Stimulated activated CD4-positive, alpha-beta T cell treated with anti-CD3 and anti-CD28 coated beads, Interleukin-4, amount 100 ng/mL, for 4 hours (primary cell): ENCODE measurements at places on chromosomes 1 and 21.

GRCh38 chr1:219317762-219318353, 144.2 kb downstream of the LYPLAL1 start:
- no peak for DNase-seq

DNA sequence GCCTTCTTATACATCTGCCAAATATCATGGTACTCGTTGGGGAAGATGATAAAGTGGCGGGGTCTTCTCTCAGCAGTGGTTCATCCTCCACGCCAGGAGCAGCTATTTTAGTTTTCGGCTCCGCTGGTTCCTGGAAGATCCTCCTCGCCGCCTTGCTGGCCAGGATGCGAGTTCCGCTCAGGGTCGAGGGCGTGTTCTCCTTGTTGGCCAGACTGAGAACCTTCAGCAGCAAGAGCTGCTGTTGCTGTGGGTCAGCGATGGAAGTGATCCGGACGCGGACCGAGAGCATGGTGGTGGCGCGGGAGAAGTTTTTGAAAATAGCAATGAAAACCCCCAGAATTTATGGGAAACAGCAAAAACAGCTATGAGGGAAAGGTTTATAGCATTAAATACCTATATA, 11.4 kb upstream of the CFAP126 start:
- DNase-seq: no peak

GRCh38 chr1:44154049-44154448, 12.6 kb upstream of the KLF18 start:
- DNase-seq: no peak

DNA sequence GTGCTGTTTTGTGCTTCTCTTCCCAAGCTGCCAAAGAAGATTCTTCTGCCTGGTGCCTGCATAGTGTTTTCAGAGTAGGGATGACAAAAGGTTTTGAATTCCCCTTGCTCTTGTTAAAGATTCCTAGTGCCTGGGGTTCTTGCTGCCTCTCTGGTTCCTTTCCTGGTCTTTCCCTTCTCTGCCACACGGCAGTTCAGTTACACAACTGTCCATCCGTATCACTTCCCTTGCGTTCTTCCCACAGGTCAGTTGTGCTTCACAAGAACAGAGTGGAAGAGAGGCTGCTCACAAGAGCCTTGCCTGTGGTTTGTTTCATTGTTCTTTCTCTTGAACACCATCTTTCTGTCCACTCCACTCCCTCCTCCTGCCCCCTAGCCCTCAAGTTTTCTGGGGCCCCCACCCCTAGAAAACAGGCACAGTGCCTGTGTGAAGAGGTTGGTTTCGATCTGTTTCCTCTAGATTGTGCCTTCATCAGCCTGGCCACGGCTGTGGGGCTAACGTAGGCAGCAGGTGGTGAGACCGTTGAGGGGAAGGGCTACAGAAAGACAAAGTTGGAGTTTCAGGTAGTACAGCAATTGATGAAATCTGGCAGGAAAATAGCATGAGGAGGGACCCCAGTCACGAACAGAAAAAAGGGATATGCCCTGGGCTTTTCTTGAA, 5.8 kb downstream of the VASH2 start:
- no peak for DNase-seq

- no peak for DNase-seq
Measured at GRCh38 chr1:169196581-169196980, 90.1 kb downstream of the ATP1B1 start.

DNA sequence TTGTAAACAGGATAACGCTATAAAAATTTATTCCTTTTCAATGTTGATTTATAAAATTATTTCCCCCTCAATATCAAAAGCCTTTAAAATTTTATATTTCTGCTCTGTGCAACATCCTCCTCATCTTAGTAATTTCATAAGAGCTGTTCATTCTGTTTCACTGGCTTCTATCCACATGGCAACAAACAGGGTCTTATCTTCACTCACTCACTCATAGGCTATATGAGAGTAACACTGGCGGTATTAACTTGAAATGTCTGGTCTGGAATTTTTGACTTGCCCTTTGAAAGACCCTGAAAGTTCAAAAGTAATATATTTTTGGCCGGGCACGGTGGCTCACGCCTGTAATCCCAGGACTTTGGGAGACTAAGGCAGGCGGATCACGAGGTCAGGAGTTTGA, 77.4 kb upstream of the KRTAP11-1 start:
- no peak for DNase-seq

GRCh38 chr1:35657851-35658250, 16.5 kb upstream of the PSMB2 start:
- DNase-seq: no peak

DNA sequence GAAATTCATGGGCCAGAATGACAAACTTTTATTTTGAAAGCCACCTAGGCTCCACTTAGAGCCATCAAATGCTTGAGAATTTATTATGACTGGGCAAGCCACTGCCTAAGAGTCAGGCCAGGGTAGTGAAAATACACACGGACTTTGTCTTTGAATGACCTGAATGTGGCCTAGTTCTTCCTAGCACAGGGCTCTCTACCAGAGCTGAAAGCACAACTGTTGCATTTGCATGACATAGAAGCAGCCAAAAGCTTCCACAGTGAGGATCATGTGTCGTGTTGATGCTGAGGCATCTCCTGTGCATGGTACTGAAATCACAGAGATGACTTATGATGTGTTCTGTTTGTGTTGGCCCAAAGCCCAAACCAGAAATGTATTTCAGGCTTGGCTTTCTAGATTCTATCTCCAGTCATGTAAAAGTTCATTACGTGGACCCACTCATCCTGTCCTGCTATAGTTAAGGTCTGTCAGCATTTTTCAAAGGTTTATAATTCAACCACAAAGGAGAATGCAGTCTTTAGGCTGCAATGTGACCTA, 164.0 kb upstream of the UBE2U start:
- DNase-seq: no peak

- no peak for DNase-seq
Measured at GRCh38 chr1:218411101-218411500, 66.0 kb downstream of the TGFB2 start.

- no peak for DNase-seq
Measured at GRCh38 chr1:60402816-60403215, 329.2 kb upstream of the C1orf87 start.

GRCh38 chr1:12293416-12293815, 63.6 kb downstream of the VPS13D start:
- DNase-seq: no peak

DNA sequence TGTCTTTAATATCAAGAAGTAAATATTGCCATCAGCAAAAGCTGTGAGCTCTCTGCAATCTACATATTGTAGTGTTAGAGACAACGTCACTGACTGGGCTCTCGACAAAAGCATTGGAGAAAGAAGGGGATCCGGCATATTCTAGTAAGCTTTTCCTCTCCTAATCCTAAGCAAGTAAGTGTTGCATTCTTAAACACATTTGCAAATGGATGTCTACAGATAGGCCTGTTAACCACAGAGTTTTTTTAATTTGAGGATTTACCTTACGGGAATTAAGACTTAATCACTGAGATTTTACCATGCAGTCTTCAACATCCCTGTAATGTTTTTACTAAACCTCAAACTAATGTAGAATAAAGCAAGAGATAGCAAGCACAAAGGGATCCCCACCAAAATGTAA, 426.5 kb upstream of the CAMK1G start:
- no peak for DNase-seq

DNA sequence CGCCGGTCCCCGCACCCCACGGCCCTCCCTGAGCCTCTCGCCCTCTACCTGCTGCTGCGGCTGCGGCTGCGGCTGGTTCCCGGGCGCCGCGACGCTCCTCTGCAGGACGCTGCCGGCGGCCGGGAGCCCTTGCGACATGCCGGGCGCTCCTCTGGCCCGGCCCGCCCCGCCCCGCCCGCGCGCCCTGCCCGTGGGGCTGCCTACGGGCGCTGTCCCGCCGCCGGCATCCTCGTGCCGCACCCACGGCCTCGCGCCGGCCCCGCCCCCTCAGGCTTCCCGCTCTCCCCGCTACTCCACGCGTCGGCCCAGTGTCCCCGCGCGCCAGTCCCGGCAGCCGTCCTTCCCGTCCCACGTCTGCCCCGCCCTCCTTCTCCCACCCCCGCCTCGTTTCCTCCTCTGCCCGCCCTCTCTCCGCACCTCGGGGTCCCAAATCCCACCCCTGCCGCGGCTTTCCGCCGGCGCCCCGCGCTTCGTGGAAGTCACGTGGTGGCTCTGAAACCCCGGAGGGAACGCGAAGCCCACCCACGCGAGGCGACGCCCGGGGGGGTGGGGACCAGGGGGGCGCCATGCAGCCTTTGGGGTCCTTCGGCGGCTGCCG, at the start of gene BATF3:
TSS of gene BATF3 (minus strand) at position 216 of the 598 bp plus-strand sequence. CDS start at position 138, 78 bp downstream.
- DNase-seq: peak; percentile 63

DNA sequence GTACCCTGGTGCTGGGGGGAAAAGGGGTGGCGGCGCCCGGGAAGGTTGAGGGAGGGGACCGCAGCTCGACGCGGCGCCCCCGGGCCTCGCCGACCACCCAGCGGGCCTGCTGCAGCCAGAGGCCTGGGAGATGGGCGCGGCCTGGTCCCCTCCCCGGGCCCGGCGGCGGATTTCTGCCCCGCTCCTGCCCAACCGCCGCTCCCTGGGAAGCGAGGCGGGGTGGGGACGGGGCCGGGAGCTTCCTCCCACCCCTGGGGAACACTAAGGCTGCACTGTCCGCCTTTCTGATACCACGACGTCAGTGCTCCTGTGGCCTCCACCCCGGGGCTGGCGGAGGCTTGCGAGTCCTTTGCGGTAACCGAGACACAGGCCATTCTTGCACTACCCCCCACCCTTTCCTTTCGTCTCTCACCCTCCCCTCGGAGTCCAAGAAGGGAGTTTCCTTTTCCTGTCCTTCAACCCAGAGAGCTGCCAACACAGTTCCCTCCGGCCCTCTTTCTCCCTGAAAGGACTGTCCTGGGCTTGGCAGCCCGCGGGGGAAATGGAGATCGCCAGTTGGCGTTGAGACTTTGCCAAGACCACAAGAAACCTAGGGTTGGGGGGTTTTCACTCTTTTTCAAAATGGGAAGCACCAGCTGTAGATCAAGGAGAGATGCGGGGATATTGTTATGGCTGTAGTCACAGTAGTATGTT, 742 bp downstream of the SH3GLB1 start:
- DNase-seq: no peak

DNA sequence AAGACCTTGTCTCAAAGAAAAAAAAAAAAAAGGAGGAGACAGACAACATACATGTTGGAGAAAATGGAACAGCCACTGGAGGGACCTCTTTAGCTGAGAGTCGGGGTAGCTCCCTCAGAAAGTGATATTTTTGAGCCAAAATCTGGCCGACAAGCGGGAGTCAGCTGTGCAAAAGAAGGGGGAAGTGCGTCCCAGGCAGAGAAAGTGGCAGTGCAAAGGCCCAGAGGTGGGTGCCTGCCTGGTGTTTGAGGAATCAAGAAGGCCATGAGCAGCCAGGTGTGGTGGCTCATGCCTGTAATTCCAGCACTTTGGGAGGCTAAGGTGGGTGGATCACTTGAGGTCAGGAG, 6.1 kb upstream of the CROCC start:
- DNase-seq: no peak

DNA sequence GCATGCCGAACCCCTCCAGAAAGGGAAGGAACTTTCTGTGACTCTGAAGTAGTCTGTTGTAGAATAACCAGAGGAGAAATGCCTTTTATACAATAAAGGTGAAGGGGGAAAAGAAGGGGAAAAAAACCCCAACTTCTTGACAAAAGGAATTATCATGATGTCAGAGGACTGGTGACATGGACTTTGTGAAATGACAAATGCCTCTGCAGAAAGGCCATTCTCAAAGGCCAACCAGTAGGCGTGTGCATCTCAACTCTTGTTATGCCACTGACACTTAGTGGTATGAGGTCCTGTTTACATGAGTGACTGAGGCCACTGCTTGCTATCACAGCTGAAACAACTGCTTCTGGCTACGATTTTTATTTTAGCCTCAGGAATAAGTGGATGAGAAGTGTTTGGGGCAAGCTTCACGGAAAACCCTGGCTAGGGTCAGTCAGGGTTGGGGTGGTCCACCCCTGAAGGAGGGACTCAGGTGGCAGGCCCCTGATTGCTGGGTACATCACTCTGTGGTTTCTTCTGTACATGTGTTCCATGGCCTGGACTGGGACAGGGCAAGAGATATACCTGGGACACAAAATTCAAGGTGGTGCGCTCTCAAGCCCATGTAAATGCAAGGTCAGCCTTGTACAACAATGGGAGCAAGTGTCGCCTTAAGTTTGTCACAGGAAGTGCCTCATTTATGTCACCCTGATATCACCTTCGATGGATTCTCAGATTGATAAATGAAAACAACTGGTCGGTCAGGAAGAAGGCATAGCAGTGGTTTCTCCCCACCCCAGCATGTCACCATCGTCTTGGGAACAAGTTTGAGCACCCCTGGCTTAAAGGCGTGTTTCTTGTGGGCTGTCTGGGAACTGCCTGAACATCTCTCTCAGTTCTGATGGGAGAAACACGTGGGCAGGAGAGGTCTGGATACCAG, 12.4 kb downstream of the RUNX1 start:
- DNase-seq: no peak

DNA sequence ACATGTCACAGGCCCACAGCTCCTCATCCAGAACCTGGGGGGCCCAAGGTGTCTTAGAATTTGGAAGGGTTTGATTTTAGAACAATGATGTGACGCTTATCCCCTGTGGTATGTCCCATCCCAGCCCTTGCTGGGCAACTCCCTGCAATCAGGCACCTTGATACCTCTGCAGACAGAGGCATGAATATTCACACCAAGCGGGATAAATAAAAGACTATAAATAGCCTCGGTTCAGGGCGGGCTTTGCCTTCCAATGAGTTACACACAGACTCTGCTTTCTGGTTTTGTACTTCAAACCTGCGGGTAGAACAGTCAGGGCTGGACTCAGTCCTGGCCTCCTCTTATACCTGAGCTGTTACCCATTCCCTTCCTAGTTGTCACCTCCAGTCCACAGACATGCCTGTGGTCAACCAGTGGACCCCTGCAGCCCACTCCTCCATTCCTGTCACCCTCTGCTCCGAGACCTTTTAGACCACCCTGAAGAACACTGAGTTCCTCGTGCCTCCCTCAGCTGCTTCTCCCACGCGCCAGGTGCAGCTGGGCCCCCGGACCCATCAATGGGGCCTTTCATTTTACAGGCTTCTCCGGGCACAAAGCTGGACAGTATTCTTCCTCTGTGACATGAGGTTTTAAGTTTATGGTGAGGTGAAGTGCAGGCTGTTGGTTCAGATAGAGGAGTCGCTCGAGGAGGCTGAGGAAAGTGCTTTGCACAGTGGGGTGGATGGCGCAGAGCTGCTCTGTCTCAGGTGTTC, 120.1 kb upstream of the TNR start:
- no peak for DNase-seq

- DNase-seq: no peak
Measured at GRCh38 chr21:33334191-33334590, 9.4 kb downstream of the IFNAR1 start.
